ENCODE measurements at places on chromosomes 13 and 19.

GRCh38 chr13:110113284-110113764 is 193.6 kb downstream of the COL4A1 start:
- peak; percentile 60 for DNase-seq

DNA sequence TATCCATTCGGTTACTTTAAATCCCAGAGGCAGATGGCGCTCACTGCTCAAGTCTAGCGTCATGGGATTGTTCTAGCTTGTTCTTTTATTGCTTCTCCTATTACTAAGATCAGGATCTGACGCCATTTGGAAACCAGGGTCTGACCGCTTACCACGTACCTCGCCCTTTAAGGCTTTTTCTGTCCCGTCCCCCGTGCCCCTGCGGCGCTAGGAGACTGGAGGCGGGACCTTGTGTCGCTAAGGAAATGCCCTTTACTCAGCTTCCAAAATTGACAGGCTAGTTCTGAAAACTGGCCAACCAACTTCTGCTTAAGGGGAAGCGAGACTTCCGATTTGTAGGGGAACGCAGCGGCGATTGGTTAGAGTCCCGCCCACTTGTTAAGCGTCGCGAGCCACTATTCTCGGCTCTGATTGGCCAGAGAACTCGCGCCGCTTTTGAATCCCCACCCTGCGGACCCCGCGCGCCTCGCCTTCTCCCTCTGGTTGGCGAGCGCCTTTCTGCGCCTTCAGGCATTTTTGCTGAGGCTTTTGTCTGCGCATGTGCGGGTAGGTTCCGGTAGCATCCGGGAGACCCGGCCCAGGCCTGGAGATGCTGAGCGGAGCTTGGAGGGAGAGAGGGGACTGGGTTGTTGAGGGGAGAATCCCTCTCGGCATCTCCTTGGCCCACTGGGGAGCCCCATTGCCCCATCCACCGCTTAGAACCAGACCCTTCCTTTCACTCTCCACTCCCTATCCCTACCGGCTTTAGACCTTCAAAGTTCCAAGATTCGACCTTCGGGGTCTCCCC is 3.9 kb upstream of the C19orf84 start:
- peak; percentile 97 for DNase-seq

DNA sequence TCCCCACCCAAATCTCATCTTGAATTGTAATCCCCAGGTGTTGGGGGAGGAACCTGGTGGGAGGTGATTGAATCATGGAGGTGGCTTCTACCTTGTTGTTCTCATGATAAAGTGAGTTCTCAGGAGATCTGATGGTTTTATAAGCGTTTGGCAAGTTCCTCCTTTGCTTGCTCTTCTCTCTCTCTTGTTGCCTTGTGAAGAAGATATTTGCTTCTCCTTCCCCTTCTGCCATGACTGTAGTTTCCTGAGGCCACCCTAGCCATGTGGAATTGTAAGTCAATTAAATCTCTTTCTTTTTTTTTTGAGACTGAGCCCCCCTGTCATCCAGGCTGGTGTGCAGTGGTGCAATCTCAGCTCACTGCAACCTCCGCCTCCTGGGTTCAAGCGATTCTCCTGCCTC is 34.4 kb downstream of the VSTM1 start:
- DNase-seq, result no peak

DNA sequence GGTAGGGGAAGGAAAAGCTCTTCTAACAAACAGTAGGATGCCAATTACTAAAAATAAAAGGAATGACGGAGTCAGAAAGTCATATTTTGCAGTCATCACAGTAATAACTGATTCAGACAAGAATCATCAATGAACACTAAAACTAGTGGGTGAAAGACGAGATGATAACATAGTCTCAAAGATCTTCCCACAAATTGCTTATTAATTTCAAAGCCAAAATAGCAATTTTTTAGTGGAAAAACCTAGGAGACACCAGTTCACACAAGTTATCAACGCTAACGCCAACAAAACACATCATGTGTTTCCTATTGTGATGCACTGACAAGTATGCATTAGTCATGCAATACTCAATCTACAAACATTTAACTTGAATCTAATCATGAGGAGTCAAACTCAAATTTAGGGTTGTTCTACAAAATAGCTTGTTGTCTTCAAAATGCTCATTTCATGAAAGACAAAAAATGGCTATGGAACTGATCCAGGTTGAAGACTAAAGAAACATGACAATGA is 18.6 kb downstream of the ZNF233 start:
- DNase-seq, result peak; percentile 27

- DNase-seq, result no peak
Observed at GRCh38 chr13:58566176-58566575, 934.6 kb downstream of the PCDH17 start.

DNA sequence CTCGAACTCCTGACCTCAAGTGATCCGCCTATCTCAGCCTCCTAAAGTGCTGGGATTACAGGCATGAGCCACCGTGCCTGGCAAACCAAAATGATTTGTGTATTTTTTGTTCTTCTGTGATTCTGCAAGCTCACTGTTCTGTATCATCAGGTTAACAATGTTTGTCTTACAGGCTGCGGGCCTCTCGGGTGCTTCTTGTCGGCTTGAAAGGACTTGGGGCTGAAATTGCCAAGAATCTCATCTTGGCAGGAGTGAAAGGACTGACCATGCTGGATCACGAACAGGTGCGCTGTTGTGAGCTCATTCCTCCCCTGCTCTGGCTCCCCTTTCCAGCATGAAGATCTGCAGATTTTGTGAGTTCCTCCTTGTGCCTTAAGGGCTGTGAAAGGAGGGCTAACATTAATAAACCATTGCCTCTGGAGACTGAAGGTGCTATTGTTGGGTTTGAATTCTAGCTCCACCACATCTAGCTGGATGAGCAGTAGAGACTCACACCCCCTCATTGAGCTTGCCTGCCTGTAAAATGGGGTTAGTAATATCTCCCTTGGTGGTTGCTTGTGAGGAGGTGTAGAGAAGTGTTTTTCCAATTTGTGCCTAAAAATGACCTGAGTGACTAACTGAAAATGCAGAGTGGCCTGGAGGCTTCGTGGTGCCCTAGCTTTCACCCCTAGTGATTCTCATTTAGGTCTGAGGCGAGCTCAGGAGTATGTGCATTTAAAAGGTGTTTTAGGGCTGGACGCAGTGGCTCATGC is 12.9 kb downstream of the SAE1 start:
- no peak for DNase-seq

DNA sequence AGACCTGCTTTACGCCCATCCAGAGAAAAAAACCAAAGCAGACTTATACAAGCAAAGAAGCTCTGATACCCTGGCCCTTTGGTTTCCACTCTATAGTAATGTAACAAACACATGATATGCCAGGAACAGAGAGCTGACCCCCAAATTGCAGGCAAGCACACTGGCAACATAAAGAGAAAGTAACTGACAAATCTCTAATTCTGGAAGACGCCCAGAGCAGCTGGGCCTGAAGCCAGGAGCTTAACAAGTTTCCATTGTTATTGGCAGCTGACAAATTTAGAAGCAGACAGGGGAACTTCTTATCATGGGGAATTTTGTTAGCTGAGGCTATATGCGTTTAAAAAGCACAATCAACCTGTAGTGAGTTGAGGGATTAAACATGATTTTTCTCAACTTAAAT is 158.0 kb downstream of the DLEU7 start:
- no peak for DNase-seq

GRCh38 chr19:13195678-13196077 is 45.5 kb downstream of the IER2 start:
- no peak for DNase-seq

DNA sequence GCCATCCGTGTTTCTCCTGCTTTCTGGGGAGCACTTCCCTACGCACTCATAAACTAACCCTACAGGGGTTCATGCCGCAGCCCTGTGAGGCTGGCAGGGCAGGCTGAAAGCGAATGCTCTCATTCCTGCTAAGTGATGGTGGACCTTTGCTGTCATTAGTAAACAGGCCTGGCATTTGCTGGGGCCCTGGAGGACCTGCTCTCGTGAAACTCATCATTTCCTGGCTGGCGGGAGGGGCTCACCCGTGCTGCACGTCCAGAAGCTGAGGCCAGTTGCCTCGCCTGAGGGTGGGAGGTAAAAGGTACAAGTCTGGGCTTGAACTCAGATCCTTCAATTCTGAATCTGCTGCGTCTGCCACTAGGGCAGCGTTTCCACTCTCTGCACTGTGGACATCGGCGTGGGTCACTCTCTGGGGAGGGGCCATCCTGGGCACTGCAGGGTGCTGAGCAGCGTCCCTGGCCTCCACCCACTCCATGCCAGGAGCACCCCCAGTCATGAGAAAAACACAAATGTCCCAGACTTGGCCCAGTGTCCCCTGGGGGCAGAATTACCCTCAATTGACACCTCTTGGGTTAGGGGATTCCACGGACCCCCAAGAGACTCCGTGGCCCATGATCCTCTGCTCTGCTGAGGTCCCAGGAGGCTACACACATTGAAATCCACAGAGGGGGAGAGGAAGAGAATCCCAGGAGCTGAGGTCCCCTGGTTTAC is 7.0 kb downstream of the MOB3A start:
- DNase-seq, result no peak

DNA sequence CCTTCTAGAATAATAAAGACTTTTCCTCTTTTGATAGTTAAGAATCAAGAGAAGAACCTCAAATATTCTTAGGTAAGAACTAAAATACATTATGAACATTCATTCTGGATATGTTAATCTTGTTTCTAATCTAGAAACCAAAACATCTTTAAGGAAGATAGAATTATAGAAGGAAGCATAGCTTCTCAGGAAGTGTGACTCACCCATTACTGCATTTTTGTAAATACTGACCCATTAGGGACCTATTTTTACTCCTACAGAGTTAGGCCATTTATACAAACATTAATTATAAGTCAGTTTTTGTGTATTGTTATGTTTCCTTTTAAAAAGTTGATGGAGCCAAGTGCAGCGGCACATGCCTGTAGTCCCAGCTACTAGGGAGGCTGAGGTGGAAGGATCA is 147.1 kb downstream of the NUFIP1 start:
- no peak for DNase-seq

DNA sequence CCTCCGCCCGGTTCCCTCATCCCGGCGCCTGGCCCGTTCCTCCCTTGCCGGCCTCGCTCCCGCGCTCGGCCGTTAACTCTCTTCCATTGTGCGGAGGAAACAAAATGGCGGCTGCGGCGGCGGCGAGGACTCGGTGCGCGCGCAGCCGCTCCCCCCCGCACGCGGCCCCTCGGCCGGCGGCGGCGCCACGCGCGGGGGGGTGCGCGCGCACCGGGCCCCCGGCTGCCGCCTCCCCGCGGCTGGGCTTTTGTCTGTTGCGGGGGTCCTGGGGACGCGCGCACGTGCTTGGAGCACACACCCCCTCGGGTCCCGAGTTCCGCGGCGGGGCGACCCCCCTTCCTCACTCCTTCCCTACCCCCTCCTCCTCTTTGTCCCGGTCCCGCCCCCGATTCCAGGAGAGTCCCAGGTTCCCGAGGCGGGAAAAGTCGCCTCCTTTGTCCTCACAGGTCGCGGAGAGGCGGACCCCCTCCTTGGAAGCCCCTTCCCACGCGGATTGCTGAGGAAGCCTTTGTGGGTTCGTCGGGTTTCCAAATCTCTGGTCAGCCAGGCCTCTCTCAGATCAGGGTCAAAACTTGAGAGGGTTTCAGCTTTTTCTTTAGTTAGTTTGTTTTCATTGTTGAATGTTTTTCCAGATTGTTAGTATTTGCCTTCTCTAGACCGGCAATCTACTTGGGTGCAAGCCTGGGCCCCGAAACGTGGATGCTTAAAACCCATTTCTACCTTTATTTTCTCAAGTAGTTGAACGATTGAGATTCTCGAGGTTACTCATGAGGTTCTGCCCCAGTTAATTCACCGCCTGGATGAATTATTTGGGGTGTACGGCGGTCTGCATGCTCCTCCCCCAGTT is 687 bp downstream of the ILF3 start:
- peak; percentile 94 for DNase-seq

- no peak for DNase-seq
Observed at GRCh38 chr19:15810335-15810734, 5.1 kb downstream of the OR10H1 start.

GRCh38 chr19:33728141-33728540 is 68.5 kb upstream of the KCTD15 start:
- no peak for DNase-seq

DNA sequence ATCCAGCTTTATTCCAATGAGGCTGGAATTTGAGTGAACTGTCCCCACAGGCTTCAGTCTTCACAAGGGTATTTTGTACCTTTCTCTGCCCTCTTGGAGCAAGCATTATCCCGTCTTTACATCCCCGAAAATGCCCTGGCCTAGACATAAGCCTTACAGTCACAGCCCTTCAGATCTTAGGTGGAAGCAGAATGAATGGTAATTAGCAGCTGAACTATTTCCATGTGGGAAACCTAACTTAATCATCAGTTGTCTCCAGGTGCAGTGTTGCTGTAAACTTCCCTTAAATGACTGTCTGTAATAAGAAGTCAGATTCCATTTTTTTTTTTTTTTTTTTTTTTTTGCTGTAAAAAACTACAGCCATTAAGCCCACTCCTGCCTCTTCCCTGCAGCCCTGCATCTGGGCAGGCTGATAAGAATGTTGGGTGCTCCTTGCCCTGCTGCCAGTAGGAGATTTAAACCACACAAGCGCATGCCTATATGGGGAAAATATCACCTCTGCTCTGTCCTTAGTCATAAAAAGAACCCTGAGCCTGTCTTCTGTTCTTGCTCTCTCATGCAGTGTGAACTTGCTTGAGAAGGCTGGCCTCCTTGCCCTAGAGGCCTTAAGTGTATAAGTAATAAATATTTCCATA is 426.8 kb upstream of the SLITRK5 start:
- DNase-seq, result no peak

- DNase-seq, result peak; percentile 50
Observed at GRCh38 chr19:9075064-9075949, 11.6 kb upstream of the OR1M1 start.

- DNase-seq, result no peak
Observed at GRCh38 chr19:18160493-18160970, 7.6 kb downstream of the PIK3R2 start.

DNA sequence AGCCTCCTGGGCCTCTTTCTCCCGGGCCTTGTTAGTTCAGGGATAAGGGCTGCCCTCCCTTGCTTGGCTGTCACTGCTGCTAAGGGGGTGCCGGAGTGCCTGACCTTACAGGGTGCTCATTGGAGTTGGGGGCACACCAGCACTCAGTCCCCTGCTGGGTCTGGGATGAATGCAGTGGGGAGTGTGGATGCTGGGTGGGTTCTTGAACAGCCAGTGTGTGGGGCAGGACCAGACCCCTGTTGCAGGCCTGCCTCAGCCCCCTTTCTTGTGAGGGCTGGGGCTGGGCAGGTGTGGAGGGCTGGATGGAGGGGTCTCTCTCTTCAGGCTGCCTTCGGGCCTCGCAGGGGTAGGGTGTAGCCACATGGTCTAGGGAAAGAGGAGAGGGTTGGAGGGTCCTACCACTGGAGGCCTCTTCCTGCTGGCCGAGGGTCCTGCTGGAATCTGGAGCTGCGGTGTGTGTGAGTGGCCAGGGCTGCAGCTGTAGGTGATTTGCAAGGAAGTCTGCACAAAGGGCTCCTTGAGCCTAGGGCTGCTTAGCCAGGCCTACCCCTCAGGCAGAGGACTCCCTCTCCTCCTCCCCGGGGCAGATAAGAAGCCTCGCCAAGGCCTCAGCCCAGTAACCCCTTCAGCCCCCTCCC is 3.2 kb downstream of the CEBPA start:
- no peak for DNase-seq
